ENCODE measurements at places on chromosomes 2 and 18. TPM values are rescaled to one million over a fixed set of nuclear protein-coding genes. Genes with fewer than 3 reads are reported as not detected.

The LYG2 gene
- not detected for total RNA-seq

The G6PC2 gene
- total RNA-seq = not detected

The AKAIN1 gene
- total RNA-seq = not detected

The PMAIP1 gene
- 8.5 TPM for total RNA-seq

The FKBP1B gene
- 9.5 TPM for total RNA-seq

The TMEFF2 gene
- not detected for total RNA-seq

The COL3A1 gene
- total RNA-seq = 14.9 TPM

The ANKRD44 gene
- 4.5 TPM for total RNA-seq

The NTSR2 gene
- not detected for total RNA-seq

The STPG4 gene
- total RNA-seq = not detected

- H3K4me1 ChIP-seq = peaks cover 70% of the 10 kb centered on the region
- no peak overlapping the region for H3K4me3 ChIP-seq
- no peaks in the 10 kb centered on the region for H3K27me3 ChIP-seq
- no peaks in the 10 kb centered on the region for H3K36me3 ChIP-seq
- no peak for DNase-seq
These were observed 19.6 kb upstream of the SERPINB11 start for GRCh38 chr18:63683152-63683551.

GRCh38 chr2:58918141-58918540 is 677.0 kb upstream of the FANCL start:
- no peaks in the 10 kb centered on the region for H3K36me3 ChIP-seq
- H3K27me3 ChIP-seq = no peaks in the 10 kb centered on the region
- DNase-seq = no peak
- no peaks in the 10 kb centered on the region for H3K4me1 ChIP-seq

GRCh38 chr2:216546641-216547403 is 48.2 kb downstream of the RPL37A start:
- H3K27me3 ChIP-seq = no peaks in the 10 kb centered on the region
- H3K36me3 ChIP-seq = no peaks in the 10 kb centered on the region
- DNase-seq = no peak
- no peak overlapping the region for H3K4me3 ChIP-seq

DNA sequence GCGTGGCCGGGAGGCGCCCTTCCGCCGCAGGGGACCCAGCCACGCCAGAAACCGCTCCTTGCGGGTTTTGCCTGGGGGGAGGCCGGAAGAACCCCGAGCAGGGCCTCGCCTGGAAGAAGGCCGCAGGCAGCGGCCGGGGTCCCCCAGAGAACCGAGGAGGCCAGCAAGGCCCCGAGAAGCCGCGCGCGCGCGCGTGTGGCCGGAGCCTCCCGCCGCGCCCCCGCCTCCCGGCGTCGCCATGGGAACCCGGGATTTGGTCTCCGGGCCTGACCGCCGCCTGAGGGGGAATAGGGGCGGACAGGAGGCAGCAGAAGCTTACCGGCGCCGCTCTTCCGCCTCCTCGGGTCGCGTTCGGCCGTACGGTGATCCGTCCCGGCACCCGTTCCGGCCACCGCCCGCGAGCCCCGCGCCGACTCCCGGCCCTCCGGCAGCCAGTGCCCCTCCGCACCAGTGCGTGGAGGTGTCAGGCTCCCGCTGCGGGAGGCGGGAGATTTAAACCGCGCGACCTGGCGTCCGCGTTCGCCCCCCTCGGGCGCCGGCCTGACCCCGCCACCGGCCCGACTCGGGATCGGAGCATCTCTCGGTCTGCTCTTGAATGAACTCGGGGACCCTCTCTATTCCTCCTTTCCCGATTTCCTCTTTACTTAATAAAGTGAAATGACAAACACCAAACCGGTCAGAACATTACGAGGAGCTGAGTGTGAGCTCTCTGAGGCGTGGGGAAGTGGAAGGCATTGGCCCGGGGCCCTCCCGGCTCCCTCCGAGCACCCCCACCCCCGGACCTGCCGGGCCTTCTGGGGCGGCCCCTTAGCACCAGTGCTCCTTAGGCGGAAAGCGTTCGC is at the start of gene ICA1L:
Gene ICA1L (minus strand): TSS at position 467 of the 842 bp plus-strand sequence. CDS start 42,757 bp downstream, outside the sequence.
- peak within 1 kb of the TSS; percentile 83 for H3K27ac ChIP-seq
- no peaks in the 10 kb centered on the region for H3K27me3 ChIP-seq
- no peaks in the 10 kb centered on the region for H3K36me3 ChIP-seq

- no peak for DNase-seq
- H3K27ac ChIP-seq = no peak overlapping the region
- no peaks in the 10 kb centered on the region for H3K4me1 ChIP-seq
- peaks cover 31% of the 10 kb centered on the region for H3K36me3 ChIP-seq
- H3K4me3 ChIP-seq = no peak overlapping the region
These were observed 20.0 kb downstream of the SMC6 start for GRCh38 chr2:17733599-17733998.

- H3K4me1 ChIP-seq = no peaks in the 10 kb centered on the region
- H3K27me3 ChIP-seq = no peaks in the 10 kb centered on the region
- H3K27ac ChIP-seq = no peak overlapping the region
- no peaks in the 10 kb centered on the region for H3K36me3 ChIP-seq
- DNase-seq = no peak
These were observed 331.8 kb downstream of the MTX2 start for GRCh38 chr2:176601066-176601465.

DNA sequence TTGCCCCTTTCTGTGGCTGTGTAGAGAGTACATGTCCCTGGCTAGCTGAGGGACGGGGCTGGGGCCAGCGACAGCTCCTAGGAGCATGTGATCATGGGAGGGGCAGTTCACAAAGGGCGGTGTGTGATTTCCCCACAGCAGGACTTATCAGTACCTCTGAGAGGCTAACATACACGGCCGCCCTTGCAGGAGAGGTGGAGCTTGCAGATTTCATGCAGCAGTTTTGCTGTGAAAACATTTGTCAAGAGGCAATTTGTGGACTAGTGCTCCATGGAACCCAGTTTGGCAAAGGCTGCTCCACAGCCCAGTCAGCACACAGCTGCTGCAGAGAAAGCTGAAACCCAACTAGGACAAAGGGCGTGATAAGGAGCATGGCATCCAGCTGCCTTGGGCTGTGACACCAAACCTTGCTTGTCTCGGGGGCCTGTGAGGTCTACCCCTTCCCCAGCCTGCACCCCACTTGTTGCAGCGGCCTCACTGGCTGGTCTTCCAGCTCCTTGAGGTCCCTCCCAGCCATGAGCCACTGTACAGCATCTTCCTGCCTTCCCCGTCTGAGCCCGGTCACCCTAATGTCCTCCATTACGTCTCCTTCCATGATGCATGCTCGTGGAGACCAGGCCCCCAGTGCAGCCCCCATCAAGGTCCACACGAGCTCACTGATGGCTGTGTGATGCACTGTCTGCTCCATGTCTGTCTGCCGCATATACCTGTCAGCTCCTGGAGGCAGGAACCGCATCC is 121.4 kb upstream of the HDAC4 start:
- no peak overlapping the region for H3K27ac ChIP-seq
- DNase-seq = no peak
- no peaks in the 10 kb centered on the region for H3K4me1 ChIP-seq
- no peak overlapping the region for H3K4me3 ChIP-seq
- H3K27me3 ChIP-seq = peaks cover 12% of the 10 kb centered on the region

GRCh38 chr2:202574541-202574940 is 60.2 kb upstream of the FAM117B start:
- no peaks in the 10 kb centered on the region for H3K4me1 ChIP-seq
- no peak overlapping the region for H3K4me3 ChIP-seq
- H3K27ac ChIP-seq = no peak overlapping the region
- H3K36me3 ChIP-seq = no peaks in the 10 kb centered on the region
- no peak for DNase-seq
- no peaks in the 10 kb centered on the region for H3K27me3 ChIP-seq

GRCh38 chr2:172455121-172455515 is 27.7 kb downstream of the ITGA6 start:
- H3K4me3 ChIP-seq = no peak overlapping the region
- no peaks in the 10 kb centered on the region for H3K36me3 ChIP-seq
- H3K27me3 ChIP-seq = peaks cover 8% of the 10 kb centered on the region

DNA sequence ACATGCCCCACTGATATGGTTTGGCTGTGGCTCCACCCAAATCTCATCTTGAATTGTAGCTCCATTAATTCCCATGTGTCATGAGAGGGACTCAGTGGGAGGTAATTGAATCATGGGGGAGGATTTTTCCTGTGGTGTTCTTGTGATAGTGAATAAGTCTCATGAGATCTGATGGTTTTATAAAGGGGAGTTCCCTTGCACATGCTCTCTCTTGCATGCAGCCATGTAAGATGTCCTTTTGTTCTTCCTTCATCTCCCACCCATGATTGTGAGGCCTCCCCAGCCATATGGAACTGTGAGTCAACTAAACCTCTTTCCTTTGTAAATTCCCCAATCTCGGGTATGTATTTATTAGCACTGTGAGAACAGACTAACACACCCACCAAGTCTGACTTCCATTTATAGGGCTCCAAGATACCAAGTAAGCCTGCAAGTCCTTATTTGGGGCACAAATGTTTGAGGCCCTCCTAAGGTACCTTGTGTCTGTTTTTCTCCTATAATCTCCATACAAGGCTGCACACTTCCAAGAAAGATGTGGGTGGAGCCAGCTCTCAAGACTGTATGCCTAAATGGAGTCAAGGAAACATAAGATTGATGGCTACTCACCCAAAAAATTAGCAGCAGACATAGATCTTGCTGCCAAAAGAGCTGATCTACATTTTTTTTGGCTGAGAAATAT is 364.7 kb downstream of the TXNL1 start:
- H3K4me1 ChIP-seq = no peaks in the 10 kb centered on the region
- H3K27ac ChIP-seq = no peak overlapping the region
- no peaks in the 10 kb centered on the region for H3K36me3 ChIP-seq
- no peak overlapping the region for H3K4me3 ChIP-seq
- no peaks in the 10 kb centered on the region for H3K27me3 ChIP-seq

GRCh38 chr2:122114421-122114820 is 359.0 kb downstream of the TSN start:
- no peaks in the 10 kb centered on the region for H3K27me3 ChIP-seq
- H3K4me1 ChIP-seq = no peaks in the 10 kb centered on the region
- no peaks in the 10 kb centered on the region for H3K36me3 ChIP-seq
- no peak overlapping the region for H3K27ac ChIP-seq
- no peak overlapping the region for H3K4me3 ChIP-seq

GRCh38 chr2:218889937-218890336 is 9.3 kb downstream of the WNT10A start:
- no peaks in the 10 kb centered on the region for H3K27me3 ChIP-seq
- peaks cover 20% of the 10 kb centered on the region for H3K4me1 ChIP-seq
- DNase-seq = no peak

DNA sequence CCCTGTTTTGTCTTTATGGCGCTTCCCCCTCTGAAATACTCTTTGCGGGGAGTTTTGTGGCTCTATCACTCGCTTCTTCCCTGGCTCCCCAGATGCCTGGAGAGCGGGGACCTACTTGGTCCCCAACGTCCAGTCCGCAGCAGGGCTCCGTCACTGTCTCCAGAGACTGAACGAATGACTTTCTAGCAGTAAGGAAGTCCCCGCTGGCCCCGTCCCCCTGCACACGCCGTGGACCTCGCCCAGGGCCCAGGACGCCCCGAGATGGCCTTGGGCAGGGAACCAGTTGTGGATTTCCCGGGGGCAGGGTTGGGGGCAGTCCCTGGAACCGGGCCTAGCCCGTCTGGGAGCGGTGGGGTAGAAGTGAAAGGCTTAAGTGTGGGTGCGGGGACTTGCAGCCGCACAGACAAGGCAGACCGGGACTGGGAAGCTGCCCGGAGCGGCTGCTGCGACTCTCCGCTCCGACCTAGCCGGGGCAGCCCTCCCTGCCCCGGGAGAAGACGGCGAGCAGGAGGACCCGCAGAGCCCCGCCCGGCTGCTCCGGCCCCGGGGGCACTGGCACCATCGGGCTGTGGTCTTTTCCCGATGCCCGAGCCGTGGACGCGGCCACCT is 821 bp upstream of the EPHA4 start:
- peak overlapping the region; percentile 82 for H3K27ac ChIP-seq
- H3K27me3 ChIP-seq = no peaks in the 10 kb centered on the region
- peak overlapping the region; percentile 87 for H3K4me3 ChIP-seq
- H3K36me3 ChIP-seq = no peaks in the 10 kb centered on the region
- no peak for DNase-seq

DNA sequence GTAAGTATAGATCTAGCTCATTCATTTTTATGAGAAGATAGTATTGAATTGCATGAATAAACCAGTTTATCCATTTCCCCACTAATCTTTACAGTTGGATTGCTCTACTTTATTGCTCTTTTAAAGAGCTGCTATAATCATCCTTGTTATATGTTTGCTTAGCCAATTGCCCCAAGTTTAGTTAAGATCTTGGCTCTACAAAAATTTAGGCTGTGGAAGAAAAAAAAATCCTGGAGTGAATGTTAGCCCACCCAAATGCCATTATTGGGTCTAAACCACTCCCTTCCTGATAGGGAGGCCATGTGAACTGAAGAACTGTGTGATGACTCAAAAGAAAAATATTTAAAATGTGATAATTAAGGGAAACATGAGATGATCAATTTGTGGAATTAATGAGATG is 2.9 kb downstream of the ALS2 start:
- no peak overlapping the region for H3K4me3 ChIP-seq
- peaks cover 6% of the 10 kb centered on the region for H3K4me1 ChIP-seq
- H3K27me3 ChIP-seq = no peaks in the 10 kb centered on the region
- DNase-seq = no peak
- no peak overlapping the region for H3K27ac ChIP-seq
